T-helper 2 cell treated with Interferon-gamma antibody and Interleukin-4, amounts not matched to agents 5 μg/mL and 100 μg/mL, for 36 hours (primary cell): ENCODE measurements at places on chromosomes 12 and 14.

GRCh38 chr12:89889062-89889461 is 180.4 kb upstream of the ATP2B1 start:
- DNase-seq: no peak

DNA sequence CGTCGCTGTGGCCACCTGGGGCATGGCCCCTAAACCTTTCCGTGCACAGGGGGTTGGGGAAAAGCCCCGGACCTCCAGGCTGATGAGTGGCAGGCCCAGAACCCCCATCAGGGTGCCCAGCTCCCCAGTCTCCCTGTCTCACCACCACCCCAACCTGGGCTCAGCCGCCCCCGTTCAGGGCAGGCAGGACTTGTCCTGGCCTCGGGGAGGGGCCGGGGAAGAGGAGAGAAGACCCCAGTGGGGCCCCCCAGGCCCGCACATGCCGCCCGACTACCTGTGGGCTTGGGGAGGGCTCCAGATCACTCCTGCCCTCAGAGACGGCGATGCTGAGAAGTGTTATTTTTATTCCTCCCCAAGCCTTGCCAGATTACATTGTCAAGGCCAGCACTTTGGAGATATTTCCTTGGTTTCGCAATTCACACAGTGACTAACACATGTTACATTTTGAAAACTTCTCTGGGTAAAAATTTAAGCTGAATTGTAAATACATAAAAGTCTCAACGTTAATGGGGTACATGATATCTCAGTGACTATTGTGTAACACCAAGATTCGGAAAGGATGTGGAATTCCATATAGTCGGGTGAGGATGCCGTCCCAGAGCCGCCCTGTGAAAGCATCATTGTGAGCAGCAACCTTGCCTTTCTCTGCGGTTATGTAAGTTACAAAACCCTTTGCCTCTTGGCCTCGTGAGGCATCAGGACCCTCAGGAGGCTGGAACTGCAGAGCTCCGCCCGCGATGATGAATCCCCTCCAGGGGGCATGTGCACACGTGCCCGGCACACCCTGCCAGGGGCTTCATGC is 85.6 kb upstream of the DIO3 start:
- DNase-seq: no peak

- no peak for DNase-seq
Observed at GRCh38 chr14:98014851-98015615, 1217.9 kb downstream of the VRK1 start.

DNA sequence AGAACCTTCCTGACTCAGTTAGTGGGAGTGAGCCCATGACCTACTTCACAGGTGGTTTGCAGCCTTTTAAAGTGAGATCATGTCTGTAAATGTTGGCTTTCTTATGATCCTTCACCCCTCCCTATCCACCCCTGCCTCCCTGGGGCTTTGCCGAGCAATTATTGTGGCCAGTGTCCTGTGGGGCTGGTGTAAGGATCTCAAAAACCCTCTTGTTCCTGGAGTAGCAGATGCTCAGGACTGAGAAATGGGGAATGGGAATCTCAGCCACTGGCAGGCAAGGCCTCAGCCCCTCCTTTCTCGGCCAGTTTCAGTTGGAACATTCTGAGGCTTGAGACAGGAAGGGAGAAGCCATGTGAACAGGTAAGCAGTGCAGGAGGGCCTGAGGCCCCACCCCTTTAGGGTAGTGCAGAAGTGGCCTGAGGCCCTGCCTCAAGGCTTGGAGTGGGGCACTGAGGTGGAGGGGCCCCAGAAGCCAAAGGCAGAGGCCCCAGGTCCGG is 53.8 kb downstream of the PLEKHG3 start:
- DNase-seq: no peak

- DNase-seq: no peak
Observed at GRCh38 chr14:74346341-74346740, 1.9 kb upstream of the VRTN start.

GRCh38 chr12:24561411-24561871 is 387.5 kb downstream of the BCAT1 start:
- DNase-seq: no peak

- DNase-seq: no peak
Observed at GRCh38 chr12:58395470-58395869, 454.1 kb downstream of the ATP23 start.

- DNase-seq: no peak
Observed at GRCh38 chr12:63949902-63950301, 105.4 kb downstream of the SRGAP1 start.

DNA sequence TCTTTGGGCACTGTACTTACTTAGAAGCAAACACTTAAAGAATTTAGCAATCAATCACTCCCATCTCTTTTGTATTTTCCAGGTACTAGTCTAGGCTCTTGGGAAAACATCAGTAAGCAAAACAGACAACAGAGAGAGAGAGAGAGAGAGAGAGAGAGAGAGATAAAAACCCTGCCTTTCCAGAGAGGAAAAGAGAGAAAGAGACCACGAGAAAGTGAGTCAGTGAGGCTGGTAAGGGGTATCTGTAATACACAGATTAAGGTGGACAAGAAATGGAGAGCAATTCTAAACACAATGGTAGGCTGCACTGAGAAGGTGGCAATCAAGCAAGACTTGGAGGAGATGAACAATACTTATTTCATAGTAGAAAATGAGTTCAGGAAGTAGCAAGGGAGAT is 119.9 kb upstream of the OVCH1 start:
- no peak for DNase-seq

DNA sequence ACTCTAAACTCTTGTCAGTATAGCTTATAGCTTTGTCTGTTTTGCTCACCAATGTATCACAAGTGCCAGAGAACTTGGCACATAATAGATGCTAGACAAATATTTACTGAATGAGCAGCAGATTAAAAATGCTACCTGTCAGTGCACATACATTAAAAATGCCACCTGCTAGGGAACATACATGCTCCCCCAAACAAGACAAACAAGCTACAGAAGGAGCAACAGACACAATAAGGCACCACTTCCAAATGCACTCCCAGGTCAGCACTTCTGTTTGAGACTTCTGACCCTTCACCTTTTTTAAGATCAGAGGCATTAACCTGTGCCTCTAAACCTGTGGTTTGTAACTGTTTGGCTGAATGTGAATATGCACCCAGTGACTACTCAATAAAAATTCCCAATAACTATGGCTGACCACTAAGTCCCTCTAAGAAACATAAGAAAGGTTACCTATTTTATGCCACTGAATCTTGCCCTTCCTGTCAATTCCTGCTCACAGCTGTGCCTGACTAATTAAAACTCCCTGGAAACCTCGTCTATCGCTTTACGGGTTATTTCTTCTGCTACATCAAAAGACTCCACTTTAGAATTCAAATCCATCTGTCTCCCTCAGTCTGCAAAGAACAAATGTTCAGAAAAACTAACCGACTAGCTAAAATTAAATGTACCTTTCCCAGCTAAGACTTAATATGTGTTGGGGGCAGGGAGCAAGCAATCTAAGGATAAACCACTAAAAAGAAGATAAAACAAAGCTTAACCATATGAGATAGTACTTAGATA is 41.0 kb downstream of the HECTD4 start:
- no peak for DNase-seq

DNA sequence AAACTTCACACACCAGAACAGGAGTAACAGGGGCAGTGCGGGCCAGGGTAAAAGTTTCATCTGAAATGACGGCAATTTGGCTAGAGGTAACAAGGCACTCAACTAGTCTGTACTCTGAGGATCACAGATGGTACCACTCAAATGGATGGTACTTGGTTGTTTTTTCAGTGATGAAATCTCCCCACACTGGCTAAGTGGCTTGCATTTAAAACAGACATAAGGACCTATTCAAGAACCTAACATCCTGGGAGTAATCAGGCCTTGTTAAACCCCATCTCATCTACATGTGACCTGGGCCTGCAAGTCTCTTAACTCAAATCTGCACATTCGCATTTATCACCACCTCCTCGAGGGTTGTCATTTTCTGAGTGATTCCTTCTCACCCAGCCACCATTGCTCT is 90.8 kb downstream of the PRKAB1 start:
- DNase-seq: no peak

- no peak for DNase-seq
Observed at GRCh38 chr14:83826838-83827237, 1703.1 kb upstream of the FLRT2 start.

DNA sequence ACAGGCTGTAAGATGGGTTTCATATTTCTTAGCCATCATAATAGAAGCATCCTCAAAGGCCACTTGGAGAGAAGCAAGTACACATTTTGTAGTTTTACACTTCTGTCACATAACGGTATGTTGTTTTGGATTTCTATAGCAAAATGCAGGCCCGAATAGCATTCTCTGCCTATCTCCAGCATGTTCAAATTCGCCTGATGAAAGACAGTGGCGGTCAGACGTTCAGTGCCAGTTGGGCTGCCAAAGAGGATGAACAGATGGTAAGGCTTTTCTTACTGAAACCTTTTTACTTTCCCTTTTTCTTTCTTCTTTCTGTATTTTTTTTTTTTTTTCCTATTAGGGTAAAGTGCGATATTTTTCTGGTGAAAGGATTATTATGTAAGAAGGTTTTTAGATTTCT is 110.5 kb downstream of the TTLL5 start:
- DNase-seq: no peak

- no peak for DNase-seq
Observed at GRCh38 chr14:53894456-53894855, 62.2 kb downstream of the BMP4 start.

DNA sequence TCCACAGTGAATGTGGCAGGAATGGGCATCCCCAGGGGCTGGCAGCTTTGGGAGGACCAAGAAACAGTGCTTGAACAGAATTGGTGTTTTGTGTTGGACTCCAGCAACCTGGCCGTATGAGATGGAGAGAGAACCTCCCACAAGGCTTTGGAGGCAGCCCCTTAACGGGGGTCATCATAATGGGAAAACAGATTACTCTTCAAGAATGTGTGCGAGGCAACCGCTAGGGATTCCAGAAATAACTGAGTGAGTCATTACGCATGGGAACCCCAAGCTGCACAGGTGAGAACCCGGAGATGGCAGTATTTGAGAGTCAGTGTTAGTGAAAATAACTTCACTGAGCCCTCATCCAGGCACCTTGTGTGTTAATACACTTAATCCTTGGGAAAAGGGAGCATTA is 567.8 kb upstream of the TBX3 start:
- no peak for DNase-seq

- no peak for DNase-seq
Observed at GRCh38 chr14:104101651-104102281, 16.3 kb downstream of the ASPG start.

DNA sequence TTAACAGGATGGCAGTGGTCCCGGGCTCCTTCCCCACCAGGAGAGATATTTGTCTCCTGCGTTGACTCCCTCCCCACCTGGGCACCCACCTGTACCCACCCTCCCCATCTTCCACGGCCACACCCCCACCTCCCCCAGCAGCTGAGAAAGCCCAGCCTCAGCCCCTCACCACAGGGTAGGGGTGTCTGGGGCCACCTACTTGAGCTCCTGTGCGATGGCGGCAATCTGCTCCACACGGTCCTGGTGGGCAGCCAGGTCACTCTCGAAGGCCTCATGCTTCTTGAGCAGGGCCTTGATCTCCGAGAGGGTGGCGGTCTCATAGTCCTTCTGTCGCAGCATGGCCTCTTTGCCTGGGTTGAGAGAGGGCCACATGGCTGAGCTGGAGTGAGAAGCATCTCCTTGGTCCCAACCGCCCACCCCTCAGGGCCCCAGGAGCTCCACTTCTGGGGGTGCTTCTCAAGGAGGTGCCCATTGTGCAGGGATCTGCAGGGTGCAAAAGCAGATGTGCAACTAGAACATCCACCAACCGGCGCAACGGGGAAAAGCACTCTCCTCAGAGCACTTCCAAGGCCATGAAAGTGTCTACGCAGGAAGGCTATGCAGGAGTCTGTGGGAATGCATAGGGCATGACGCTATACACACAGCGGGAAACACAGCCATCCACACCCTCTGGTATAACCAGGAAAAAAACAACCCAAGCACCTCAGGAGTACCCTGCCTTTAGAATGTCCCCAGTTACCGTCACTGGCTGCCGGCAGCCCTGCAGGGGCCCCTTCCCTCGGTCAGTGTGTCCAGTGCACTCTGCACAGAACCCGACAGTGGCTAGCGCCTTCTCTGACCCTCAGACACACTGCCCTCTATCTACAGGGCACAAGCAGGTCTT is 92.6 kb upstream of the ZFP36L1 start:
- no peak for DNase-seq

GRCh38 chr12:104877103-104877705 is 80.9 kb downstream of the SLC41A2 start:
- DNase-seq: no peak

GRCh38 chr12:132777614-132778013 is 16.0 kb upstream of the ANKLE2 start:
- DNase-seq: no peak

DNA sequence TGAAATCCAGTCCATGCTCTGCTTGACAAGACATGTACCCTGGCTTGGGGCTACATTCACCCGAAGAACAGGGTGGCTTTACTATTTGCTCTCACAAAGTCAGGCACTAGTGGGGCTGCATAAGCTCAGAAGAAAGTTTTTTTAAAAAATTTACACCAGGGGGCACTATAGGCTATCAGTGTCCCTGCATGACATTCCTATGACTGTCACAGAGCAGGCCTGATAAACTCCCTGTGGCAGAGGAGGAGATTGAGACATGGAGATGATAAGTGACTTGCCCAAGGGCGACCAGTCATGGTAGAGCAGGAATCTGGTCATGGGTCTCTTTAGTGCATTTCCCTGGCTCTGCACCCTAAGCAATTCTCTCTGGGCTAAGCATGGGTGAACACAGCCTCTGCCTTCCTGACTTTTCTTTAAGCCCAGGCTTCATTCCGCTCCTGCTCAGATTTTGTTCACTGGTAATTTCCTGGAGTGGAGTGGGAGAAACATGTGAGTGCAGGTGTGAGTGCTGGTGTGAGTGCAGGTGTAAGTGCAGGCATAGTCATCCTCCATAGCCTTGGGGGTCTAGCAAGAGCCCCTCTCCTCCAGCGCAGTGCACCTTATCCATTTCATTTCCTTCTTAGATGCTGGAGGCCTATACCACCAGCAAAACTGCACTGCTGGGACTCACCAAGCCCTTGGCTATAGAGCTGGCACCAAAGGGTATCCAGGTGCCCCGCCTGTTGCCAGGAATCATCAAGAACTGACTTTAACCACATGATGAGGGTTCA is 91.6 kb downstream of the DHRS2 start:
- DNase-seq: no peak

GRCh38 chr12:81297601-81298000 is 219.7 kb downstream of the ACSS3 start:
- DNase-seq: no peak

DNA sequence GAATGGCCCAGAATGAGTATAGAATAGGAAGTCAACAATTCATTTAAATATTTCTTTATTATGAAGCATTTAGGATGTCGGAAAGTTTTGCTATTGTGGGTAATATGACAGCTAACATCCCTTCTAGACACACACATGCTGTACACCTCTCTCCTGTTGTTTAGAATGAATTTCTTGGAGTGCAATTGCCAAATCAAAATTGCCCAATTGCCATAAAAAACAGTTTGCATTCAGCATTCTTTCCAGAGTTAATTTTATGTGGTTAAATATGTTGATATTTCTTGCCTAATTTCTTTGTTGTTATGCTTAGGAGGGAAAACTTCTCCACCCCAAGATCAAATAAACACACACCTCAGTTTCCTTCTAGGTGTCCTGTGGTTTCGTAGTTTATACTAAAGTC is 16.9 kb upstream of the SMCO2 start:
- DNase-seq: no peak
